Adipocyte (in vitro differentiated cells): ENCODE measurements at places on chromosomes 2 and 18.
A peak's percentile ranks its signal among the peaks of the same experiment; 100 is the strongest.

DNA sequence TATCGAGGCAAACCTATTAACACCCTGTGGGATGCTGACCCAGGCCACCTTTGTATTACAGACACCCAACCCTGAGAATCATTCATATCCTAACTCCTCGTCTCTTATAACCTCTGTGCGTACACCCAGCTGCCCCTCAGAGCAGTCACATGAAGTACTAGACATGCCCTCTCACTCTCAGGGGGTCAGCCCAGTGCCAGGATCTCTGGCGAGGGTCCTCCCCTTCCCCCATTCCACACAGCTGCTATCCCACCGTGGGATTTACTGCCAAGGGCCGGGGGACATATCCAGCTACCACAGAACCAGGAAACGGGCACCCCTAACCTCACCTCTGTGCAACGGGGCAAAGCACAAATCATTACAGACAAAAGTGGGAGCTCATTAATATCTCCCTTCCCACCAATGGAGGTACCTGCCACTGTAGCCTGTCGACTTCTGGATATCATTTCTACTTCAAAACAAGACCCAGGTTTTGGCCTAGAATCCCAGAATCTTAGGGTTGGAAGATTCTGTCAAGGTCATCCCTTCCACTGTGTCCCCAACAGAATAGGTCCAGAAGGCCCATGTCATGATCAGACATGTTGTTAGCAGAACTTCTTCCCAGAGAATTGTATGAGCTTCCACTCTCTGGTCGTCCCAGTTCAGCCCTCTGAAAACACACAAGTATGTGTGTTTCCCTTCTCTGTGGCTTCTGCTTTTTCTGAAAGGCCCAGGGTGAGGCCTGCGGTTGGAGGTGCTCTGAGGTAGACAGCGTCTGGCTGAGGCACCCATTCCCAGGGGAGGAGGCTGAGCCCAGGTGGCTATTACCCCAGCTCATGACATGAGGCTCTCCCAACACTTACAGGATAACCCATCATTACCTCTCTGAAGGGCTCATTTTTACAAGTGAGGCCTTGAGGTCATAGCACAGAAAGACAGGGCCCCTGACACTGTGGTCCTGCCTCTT is 1.7 kb downstream of the TMBIM1 start:
- no peak for DNase-seq

- DNase-seq, result peak; percentile 97
These were observed 5.5 kb downstream of the TMBIM1 start for GRCh38 chr2:218286570-218287459.

DNA sequence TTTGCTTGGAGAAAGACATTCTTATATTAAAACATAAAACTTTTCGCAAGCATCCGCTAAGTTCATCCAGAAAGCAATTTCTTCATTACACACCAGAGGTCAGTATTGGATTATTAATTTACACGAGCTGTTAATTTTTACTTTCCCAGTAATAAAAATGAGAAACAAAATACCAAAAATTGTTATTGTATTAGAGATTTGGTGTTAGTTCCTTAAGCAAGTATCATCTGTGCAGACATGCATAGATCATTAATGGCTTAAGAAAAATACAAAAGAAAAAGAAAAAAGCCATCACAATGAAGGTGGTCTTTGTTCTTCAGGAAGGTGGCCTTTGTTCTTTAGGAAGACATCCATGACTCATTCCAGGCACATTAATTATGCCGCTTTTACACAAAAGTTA is 53.6 kb upstream of the HNMT start:
- peak; percentile 74 for DNase-seq

GRCh38 chr2:102185347-102185746 is 1.5 kb upstream of the IL1RL2 start:
- DNase-seq, result peak; percentile 44

- peak; percentile 91 for DNase-seq
These were observed 156.7 kb downstream of the ARHGAP28 start for GRCh38 chr18:6885992-6886796.

DNA sequence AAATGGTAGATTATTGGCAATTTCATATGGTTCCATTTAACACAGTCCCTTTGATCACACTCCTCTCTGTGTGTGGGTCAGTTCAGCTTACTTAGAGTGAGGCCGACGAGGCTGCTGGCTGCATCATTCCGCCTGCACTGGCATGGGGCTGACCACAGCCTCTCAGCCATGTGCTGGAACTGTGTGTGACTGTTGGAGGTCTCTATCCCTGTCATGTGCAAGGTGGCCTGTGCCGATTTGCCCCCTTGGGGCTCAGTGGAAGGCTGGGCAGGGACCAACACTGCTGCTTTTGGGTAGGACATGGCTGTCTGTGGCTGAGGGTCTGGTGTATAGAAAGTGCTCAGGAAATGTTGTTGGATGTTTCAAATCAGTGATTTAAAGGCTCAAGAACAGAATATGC is 454.0 kb upstream of the HS6ST1 start:
- no peak for DNase-seq

- no peak for DNase-seq
These were observed 95.9 kb downstream of the POLE4 start for GRCh38 chr2:75054296-75054695.

DNA sequence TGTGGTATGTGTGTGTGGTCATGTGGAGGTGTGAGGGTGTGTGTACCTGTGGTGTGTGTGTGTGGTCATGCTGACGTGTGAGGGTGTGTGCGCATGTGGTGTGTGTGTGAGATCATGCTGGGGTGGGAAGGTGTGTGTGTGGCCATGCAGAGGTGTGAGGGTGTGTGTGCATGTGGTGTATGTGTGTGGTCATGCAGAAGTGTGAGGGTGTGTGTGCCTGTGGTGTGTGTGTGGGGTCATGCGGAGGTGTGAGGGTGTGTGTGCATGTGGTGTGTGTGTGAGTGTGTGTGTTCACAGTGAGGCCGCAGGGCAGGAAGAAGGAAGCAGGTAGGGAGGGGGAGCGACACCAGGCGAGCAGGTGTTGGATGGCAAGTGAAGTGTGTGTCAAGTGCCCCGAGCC is 259.0 kb downstream of the LOXHD1 start:
- no peak for DNase-seq

- no peak for DNase-seq
These were observed 1071.9 kb upstream of the CDH2 start for GRCh38 chr18:29248805-29249204.

DNA sequence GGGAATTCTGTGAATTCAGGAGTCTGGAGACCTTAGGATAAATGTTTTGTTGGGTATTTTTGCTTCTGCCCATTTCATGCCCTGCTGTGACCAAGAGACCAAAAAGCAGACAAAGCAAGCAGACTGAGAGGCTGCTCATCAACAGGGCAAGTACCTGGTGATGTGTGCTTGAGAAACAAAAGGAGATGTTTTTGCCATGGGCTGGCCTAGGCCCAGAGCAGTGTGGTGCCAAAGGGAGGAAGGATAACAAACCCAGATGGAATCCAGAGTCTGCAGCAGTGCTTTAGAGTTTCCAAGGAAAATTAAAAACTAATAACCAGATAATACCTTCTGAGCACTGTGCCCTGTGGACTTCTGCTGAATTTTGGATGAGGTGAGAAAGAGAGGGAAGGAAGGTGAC is 538.4 kb downstream of the STK39 start:
- DNase-seq, result no peak

GRCh38 chr18:37836071-37836970 is 270.7 kb upstream of the CELF4 start:
- DNase-seq, result no peak

DNA sequence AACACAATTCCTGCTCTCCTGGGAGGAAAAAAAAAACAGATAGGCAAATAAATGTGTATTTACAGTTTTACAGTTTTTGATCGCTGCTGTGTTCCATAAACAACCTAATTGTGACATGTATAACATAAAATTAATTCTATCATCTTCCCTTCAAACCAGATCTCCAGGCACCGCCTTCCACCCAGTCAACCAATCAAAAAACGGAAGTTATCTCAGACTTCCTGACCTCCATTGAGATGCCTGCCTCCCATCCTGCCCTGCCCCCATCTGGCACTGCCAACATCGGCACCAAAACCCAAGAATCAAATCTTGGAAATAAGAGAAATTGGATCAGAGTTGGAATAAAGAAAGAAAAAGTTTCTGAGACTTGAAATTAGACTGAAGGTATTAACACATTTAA is 3.1 kb upstream of the RIOK3 start:
- DNase-seq, result no peak

- no peak for DNase-seq
These were observed 2.9 kb downstream of the KLHL29 start for GRCh38 chr2:23387845-23388244.

- no peak for DNase-seq
These were observed 2.6 kb downstream of the SCN9A start for GRCh38 chr2:166373105-166373504.

DNA sequence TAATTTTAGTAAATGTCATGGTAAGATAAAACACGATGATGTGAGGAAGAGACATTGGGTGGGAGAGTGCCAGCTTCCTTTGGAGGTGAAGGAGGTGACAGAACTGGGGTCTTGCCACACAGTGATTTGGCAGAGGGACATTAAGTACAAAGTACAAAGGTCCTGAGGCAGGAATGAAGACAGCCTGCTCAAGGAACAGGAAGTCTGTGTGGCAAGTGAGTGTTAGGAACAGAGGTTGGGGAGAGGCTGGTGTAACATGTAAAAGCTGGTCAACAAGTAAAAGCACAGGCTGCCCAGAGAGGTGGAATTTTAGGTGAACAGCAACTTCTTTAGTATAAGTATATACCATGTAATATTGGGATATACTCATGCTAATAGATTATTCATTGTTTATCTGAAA is 73.1 kb downstream of the INPP5D start:
- no peak for DNase-seq

DNA sequence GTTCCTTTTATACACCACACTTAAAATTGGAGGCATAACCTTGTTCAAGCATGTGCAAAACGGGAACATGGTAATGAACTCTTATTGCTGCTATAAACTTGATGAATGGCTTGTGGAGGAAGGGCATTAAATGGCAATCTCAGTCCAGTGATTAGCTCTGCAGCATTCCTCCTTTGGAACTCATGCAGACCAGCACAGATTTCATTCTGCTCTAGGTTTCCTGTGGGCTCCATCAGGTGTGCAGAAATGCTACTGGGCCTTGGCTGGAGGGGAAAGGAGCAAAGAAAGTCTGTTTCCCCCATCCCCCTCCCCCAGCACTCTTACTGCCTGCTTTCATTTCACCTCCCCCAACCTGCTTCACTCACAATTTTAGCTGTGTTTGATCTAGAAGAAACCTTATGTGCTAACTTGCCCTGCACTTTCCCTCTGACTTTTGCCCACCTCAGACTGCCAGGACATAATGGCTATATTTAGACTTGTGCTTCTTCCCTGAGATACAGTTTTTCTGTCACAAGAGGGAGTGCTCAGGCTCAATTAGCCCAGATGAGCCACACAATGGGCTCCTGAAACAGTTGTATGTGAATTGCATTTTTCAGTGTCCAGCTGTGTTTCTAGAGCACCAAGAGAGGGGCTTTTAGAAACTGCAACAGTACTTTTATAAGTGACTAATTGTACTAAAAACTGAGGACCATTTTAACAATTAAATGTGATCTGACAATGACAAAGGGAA is 109.8 kb downstream of the FSHR start:
- no peak for DNase-seq

DNA sequence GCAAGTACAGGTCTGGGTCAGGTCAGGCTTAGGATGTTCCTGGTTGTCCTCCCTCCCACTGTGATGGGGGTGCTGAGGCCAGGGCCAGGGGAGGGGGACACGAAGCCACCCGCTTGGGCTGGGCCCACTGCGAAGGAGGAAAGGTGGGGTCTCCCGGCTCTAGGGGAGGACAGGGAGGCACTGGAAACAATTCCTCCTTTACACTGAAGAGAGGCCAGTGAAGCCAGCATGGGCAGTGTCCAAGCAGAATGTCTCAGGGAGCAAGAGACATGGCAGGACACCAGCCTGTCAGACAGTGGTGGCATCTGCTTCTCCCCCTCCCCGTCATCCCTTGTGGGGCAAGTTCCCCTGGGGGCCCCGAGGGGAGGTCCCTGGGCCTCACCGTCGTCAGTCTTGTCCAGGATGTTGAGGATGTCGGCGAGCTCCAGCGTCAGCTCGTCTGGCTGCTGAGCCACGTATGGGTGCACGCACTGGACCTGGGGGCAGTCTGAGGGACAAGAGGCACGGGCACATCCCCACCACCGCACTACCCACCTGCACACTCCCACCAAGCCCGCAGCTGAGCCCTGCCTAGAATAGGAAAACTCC is 10.8 kb downstream of the SNORC start:
- no peak for DNase-seq

GRCh38 chr2:38436227-38436664 is 59.2 kb upstream of the ATL2 start:
- no peak for DNase-seq

- no peak for DNase-seq
These were observed 276.4 kb downstream of the HRH4 start for GRCh38 chr18:24736662-24737330.

GRCh38 chr2:24682304-24682703 is 110.9 kb downstream of the PTRHD1 start:
- no peak for DNase-seq

DNA sequence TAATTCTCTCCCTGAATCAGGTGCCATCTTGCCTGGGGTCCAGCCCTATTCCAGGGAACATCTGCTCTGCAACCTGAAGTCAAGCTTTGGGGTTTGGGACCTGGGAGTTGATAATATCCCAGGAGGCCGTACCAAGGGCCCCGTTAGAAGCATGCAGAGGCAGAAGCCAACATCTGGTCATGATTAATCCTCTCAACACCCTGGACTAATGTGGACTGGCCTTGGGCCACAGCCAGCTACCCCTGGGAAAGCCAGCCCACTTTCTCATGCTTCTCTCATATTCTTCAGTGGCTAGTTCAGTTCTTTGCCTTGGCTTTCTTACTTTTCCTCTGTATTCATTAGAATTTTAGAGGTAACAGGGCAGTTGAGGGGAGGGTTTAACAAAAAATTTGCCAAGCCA is 515.6 kb upstream of the NRP2 start:
- no peak for DNase-seq

DNA sequence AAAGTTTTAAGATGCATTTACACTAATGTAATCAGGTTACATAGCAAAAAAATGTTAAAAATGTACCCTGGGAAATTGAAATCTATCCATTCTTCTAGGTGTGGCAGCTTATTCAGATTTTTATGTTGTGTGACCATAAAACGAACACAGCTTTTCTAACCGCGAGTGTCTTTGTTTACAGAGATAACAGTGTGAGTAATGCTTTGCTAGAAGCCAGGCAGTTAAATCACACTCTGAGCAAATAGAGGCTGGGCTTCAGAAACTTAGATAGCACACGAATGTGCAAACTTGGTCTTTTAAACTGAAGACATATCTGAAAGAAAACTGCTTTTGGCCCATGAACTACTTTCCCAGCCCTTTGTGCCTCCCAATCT is 116.1 kb downstream of the SPTBN1 start:
- DNase-seq, result peak; percentile 89
